ENCODE measurements at places on chromosomes 3 and 15. TPM values are rescaled to one million over a fixed set of nuclear protein-coding genes. Genes with fewer than 3 reads are reported as not detected.

TRIM71 gene
- total RNA-seq: not detected

CRABP1 gene
- not detected for total RNA-seq

CLRN1 gene
- total RNA-seq: not detected

CCDC13 gene
- 0.64 TPM for total RNA-seq

FANCD2OS gene
- total RNA-seq: not detected

UPK1B gene
- total RNA-seq: 13.0 TPM

Data from tracheal epithelial cell (primary cell).